Neuronal stem cell (in vitro differentiated cells): ENCODE measurements at places on chromosomes 7 and 10.

- DNase-seq, result no peak
Observed at GRCh38 chr10:48253970-48254657, 20.4 kb downstream of the FRMPD2 start.

DNA sequence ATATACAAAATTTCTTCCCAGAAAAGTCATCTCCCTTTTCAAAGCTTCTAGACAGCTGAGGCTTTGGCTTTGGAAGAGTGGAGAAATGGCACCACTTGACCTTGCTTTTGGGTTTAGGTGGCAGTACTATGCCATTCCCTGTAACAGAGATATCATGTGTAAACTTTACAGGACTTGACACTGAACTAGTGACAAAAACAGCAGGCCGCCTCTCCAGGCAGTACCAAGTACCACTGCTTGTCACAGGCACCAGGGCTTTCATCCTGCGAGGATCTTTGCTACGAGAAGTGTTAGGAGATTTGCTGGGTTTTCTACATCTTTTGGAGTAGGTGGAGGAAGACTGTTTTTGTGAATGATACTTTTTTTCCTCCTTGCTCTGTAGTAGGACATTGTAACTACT, 32.6 kb upstream of the ANLN start:
- no peak for DNase-seq

DNA sequence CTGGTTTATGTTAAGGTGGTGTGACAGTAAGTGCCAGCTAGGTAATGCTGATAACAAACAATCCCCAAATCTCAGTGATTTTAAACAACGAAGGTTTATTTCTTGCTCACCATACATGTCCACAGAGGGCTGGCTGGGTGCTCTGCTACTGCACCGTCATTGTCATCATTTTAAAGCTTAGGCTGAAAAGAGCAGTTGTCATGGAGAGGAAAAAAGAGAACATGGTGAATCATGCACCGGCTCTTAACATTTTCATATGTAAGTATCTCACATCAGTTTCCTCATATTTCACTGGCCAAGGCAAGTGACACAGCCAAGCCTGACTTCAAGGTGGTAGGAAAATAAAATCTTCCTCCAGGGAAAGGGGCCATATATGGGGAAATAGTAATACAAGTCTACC, 746.9 kb downstream of the SORCS3 start:
- no peak for DNase-seq

DNA sequence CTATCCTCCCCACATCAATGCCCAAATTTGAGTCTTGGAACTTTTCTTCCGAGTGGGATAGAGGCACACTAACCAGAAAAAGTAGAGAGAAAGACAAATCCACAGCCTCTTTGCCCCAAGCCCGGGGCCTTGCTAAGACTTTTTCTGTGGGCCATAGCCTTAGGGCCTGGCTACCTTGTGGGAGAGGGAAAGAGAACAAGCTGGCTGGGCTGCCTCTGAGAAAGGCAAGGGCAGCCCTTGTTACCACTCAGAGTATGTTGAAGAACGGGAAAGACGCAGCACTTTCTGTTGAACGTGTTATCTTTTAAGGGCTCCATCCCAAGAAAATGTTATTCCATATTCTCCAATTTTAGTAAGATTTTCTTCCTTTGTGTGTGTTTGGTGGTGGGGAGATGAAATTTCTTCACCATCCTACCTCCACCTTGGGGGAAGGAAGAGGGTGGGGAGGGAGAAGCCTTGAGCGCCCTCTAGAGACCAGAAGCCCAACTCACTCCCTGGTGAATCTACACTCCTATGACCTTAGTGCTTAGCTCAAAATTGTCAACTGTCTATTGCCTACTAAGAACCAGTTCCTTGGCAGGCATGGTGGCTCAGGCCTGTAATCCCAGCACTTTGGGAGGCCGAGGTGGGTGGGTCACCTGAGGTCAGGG, 3.9 kb upstream of the NRF1 start:
- no peak for DNase-seq

DNA sequence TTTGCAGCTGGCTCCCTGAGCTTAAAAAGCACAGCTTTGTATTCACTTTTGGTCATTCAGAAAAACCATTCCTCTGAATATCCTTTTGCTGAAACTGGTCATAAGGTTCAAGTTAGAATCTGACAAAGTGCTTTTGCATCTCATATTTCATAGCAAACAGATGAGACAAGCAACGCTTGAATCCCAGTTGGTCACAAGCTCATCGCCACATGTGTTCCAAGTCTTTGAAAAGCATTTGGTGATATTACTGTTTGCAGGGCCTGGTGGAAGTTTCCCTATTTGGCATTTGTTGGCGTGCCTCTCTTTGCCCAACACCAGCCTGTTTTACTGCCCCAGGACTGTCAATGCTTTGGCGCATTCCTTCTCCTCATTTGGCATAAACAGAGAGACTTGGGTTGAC, 10.3 kb downstream of the TACC2 start:
- no peak for DNase-seq

DNA sequence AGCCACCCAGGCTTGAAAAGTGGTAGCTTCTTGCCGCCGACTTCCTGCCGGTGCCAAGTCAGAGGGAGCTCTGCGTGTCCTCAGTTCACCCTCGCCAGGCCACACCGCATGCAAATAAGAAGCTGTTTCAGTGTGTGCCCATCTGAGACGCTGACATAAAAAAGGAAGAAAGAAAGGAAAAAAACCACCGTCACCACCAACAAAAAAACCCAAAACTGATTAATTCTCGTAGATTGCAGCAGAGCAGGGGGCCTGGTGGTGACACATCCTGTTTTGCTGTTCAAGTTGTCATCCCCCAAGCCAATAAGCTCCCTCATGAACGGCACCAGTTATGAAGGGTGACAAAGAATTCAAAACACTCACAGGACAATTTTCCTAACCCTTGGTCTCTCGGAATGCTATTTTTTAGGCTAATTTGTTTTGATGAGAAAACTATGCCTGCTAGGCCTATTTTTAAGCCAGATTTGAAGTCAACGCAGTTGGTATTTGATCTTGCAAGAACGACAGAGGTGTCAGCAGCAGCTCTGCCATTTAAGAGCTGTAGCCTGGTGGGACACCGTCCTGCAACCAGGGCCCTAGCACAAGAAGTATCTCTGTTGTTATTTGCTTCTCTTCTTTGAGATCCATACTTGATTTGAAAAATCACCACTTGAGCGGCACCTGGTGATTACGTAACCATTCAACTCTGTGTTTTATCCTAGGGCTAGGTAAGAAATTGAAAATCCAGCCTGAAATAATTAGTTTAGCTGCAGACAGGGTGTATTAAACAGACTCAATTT, 145.6 kb downstream of the PFKFB3 start:
- DNase-seq, result no peak

DNA sequence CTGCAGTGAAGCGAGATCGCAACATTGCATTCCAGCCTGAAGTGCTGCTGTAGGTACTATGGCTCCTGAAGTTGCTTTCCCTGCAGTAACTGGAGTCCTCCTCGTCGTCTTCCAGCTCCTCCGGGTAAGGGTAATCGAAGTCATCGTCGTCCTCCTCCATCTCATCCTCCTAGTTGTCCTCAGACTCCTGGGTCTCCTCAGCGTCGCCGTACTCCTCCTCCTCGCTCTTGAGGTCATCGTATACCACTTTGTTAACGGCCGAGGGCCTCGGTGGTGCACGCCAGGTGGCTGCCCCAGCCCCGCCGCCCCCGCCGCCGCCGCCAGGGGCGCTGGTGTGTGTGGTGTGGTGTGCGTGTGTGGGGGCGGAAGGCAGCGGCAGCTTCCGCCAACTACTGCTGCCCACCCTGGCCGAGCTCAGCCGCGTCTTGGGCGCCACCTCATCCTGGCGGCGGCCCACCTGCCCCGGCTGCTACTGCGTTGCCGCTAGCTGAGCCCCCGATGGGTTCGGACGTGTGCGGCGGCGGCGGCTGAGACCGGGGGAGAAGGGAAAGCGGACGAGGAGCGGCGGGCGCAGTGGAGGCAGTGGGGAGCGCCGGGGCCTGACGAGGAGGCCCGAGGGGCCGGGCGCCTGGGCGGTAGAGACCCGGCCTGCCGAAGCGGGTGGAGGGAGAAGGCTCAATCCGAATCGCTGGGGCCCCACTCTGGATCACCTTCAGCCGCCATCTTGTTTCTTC, 11.8 kb upstream of the ACBD5 start:
- DNase-seq, result no peak

GRCh38 chr10:6711408-6711841, 131.3 kb upstream of the PRKCQ start:
- DNase-seq, result no peak

- no peak for DNase-seq
Observed at GRCh38 chr10:34889004-34889869, 74.1 kb upstream of the PARD3 start.
